ENCODE measurements at places on chromosomes 11 and 22. TPM values are rescaled to one million over a fixed set of nuclear protein-coding genes. Genes with fewer than 3 reads are reported as not detected.
A peak's percentile ranks its signal among the peaks of the same experiment; 100 is the strongest.

The VWCE gene
- polyA plus RNA-seq = 1.7 TPM

- DNase-seq = no peak
Measured at GRCh38 chr22:33743756-33744155, 176.5 kb downstream of the LARGE1 start.

DNA sequence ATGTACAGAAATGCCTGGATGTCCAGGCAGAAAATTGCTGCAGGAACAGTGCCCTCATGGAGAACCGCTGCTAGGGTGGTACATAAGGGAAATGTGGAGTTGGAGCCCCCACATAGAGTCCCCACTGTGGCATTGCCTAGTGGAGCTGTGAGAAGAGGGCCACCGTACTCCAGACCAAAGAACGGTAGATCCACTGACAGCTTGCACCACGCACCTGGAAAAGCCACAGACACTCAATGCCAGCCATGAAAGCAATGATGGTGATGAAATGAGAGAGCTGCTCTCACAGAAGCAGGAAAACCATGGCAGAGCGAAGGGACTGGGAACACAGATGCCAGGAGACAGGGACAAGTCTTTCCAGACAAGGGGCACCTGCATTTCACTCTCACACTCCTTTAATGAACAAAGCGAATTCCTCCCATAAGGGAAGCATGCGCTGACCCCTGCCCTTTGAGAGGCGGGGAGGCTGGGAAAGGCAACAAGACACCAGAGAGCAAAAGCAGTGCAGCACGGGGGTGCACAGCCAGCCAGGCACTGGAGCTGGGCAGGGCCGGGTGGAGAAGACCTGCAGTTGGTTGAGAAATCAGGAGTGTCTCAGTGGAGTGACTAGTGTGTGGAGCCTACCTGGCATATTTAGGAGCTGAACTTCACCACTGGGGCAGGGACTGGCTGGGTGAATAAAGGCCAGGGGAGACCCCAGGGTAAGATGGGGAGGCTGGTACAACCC is 1025.2 kb downstream of the TBC1D22A start:
- no peak for DNase-seq

The RABL2B gene
- 31.4 TPM for polyA plus RNA-seq

DNA sequence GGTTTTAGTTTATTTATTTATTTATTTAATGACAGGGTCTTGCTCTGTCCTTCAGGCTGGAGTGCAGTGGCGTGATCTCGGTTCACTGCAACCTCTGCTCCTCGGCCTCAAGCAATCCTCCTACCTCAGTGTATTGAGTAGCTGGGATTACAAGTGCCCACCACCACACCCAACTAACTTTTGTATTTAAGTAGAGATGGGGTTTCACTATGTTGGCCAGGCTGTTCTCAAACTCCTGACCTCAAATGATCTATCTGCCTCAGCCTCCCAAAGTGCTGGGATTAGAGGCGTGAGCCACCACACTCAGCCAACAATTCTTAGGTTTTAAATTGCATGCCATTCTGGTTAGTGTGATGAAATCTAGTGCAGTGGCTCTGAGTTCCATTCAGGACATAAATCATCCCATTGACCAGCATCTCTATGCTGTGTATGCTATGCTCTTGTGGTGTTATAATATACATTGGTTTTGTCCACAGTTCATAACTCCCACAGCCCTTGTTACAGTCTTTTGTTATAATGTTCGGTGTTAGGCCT is 28.5 kb downstream of the ZNF280B start:
- DNase-seq = no peak

DNA sequence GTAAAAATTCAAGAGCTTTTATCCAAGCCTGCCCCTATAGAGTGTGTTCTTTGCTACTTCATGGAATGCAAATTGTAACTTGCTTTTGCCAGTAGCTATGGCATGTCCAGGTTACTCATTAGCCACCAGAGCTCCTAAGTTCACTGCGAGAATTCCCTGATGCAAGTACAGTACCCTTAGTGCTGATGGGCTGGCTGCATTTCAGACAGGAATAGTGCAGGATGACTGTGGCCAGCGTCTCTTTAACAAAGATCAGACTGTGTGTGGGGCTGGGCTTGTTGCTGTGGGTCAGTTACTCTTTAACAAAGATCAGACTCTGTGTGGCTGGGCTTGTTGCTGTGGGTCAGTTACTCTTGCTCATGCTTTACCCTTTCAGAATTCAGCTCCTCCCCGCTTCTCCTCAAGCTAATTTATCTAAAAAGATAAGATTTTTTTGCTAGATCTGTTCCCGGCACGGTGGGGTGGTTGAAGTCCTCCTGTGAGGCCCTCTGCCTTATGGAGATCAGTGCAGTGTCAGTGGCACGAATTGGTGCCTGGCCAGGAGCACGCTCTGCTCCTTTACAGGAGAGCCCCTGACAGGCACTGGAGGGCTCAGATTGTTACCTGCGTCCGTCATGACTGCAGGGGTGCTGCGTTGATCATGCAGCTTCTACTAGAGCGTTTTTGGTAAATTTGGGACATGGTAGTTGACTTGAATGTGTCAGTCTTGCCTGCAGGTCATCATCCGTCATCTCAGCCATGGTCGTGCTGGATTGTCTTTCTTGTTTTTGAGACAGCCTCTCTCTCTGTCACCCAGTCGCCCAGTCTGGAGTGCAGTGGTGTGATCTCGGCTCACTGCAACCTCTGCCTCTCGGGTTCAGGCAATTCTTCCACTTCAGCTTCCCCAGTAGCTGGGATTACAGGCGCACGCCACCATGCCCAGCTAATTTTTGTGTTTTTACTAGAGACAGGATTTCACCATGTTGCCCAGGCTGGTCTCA is 27.0 kb downstream of the AP2A2 start:
- DNase-seq = no peak

The MPST gene
- polyA plus RNA-seq = 33.3 TPM

DNA sequence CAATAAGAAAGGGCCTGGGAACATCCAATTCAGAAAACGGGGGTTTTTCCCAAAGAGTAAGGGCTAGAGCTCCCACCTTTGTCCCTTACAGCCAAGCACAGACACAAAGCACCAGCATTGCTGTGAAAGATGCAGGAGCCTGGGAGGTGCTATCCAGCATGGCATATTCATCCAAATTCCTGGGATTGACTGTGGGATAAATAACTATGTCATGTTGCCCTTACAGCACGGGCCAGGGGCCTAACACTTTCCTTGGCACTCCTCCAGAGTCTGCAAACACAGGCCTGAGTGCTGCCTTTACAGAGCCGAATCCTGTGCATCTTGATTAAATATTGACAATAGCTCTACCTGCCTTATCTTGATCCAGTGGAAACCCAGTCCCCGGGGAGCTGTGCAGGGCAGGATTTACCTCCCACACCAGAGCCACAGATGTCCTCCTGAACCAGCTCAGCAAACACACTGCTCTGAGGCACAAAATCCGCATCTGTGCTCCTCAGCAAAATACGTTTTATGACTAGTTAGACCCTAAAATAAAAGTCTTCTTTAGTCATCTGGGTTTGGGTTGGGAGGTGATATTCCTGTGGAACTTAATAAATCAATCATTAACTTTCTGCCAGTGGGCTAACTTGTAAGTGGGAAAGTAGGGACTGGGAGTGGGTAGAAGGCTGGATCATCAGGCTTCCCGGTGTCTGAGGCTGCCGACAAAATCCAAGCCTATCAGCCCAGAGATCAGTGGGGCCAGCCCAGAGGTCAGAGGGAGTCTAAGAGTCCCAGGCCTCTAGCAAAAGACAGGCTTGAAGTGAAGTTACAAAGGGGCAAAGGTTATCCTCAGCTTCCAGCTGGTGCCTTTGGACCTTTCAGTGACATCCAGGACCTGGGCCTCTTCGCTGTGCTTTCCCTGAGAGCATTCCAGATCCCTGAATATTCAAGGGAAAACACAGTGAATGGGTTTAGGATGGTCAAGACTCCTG is 36.5 kb downstream of the POU2AF3 start:
- no peak for DNase-seq

DNA sequence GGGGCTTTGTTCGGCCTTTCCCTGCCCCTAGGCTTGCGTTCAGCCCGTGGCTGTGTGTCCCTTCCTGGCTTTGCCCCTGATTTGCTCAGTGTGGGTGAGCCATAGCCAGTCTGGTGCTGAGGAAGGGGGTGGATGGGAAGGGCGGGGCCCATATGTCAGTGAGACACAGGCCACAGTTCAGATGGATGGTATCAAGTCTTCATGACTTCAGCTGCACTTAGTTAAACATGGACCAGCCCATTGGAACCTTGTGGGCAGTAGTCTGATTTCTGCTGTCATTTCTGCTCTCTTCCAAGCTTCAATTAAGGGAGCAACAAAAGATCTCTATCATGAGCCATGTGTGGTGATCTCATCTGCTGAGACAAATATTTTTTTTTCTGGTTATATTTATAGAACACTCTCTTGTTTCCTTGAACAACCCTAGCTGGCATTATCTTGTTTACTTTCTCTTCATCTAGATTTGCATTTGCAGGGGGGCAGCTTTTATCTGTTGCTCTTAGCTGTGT is 21.6 kb upstream of the PEX26 start:
- DNase-seq = no peak

The PTGDR2 gene
- polyA plus RNA-seq = 0.84 TPM

The SIRT3 gene
- 15.8 TPM for polyA plus RNA-seq

The OR8J3 gene
- polyA plus RNA-seq = not detected

GRCh38 chr11:67022341-67022933 is 497 bp upstream of the SYT12 start:
- DNase-seq = peak; percentile 15

The ADM2 gene
- 3.6 TPM for polyA plus RNA-seq

DNA sequence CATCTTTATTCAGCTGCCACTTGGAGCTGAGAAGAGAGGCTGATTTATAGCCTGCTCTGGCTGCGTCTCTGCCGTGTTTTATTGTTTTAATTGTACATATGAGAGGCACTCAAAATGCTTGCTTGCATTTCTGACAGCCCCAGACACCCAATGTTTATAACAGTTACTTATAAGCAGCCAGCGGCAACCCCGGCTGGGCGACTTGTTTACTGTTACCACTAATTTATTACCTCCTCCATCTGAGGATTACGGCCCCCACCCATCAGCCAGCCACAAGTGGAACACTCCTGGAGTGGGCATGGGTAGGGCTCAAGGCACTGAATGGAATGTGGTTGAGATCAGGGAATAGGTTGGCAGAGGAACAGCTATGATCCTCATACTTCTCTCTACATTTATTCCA is 61.2 kb downstream of the CLPB start:
- DNase-seq = no peak

The TCN2 gene
- 9.1 TPM for polyA plus RNA-seq

GRCh38 chr11:130947481-130947880 is 31.2 kb upstream of the SNX19 start:
- DNase-seq = no peak

The SCARF2 gene
- polyA plus RNA-seq = 10.5 TPM

DNA sequence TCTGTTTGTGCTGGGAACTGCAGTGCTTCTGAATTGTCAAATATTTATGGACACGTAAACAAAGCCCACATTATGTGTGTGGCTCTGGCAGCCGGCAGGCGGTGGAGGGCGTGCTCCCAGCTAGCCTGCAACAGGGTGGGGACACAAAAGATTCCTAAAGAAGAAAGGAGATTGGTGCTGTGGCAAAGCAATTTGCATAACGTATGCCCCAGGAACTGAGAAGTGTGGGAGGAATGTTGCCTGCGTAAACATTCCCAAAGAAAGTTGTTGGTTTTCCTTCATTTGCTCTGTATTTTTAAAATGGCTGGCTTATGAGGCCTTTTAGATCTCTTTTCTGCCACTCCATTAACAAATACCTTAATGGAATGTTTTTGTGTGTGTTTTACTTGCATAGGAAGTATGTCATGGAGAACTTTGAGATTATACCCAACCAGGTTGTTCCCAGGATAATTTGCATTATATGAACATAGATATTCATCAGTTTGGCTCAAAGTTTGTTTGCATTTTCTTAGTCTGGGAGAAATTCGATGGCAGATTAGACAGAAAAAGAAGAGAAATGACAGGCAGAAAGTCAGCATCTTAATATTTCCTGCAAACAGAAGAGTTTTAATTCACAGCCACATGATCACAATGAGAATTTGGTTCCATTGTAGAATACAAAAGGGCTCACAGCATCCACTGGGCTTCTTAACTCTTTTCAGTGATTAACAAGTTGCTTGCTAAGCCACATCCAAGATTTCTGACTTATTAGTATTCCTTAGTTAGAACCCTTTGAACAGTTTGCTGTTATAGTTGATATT is 41.8 kb upstream of the DLAT start:
- DNase-seq = peak; percentile 10

GRCh38 chr11:124460459-124460858 is 15.0 kb upstream of the OR8B8 start:
- DNase-seq = no peak

The C11orf16 gene
- polyA plus RNA-seq = not detected

The UCP3 gene
- polyA plus RNA-seq = 0.53 TPM

- DNase-seq = no peak
Measured at GRCh38 chr11:130449996-130450769, 1.7 kb downstream of the ADAMTS15 start.

DNA sequence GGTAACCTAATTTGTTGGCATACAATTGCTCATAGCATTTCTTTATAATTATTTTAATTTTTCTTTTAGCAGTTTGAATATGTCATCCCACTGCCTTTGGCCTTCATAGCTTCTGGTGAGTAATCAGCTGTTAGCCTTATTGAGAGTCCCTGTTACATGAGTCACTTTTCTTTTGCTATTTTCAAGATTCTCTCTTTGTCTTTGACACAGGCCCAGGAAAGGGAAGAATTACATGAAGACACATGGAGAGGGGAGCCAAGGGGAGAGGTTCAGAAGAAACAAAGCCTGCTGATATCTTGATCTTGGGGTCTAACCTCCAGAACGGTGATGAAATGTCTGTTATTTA is 418.2 kb downstream of the METTL15 start:
- DNase-seq = no peak

The KCNJ1 gene
- polyA plus RNA-seq = not detected

- no peak for DNase-seq
Measured at GRCh38 chr11:17161515-17161914, 46.3 kb downstream of the PIK3C2A start.

Measured in AG04450 (cell line).